Stimulated activated CD8-positive, alpha-beta memory T cell treated with anti-CD3 and anti-CD28 coated beads, Interleukin-4, amount 100 ng/mL, for 4 hours (primary cell): ENCODE measurements at places on chromosomes 4 and X.

DNA sequence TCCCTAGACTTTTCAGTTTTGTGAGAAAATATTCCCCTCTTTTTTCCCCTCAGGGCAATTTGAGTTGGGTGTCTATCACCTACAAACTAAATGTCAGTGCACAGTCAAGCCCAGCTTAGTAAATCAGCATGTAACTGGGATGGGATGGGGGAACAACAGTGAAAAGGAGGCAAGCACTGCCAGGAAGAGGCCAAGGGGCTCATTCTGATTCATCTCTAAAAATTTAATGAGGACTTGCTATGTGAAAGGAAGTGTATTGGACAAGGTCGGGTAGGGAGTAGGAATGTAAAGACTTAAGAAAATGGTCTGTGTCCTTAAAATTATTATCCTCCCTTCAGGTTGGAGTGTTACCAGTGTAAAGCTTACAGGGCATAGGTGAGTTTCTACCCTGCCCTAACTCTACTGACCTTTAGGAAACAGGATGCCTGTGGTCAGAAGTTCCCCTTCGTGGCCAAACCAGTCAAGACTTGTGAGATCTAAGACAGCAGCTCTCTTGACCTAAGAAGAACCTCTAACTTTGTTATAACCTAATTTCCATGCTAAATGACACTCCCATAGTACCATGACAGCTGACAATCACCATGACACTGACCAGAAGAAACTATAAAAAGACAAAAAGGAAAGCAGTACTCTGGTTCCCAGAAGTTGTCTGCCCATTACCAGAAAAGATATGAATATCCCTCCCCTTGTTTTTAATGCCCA is 194.4 kb upstream of the LDB2 start:
- DNase-seq: no peak

GRCh38 chr4:86122404-86122803 is 237.4 kb downstream of the MAPK10 start:
- DNase-seq: no peak

DNA sequence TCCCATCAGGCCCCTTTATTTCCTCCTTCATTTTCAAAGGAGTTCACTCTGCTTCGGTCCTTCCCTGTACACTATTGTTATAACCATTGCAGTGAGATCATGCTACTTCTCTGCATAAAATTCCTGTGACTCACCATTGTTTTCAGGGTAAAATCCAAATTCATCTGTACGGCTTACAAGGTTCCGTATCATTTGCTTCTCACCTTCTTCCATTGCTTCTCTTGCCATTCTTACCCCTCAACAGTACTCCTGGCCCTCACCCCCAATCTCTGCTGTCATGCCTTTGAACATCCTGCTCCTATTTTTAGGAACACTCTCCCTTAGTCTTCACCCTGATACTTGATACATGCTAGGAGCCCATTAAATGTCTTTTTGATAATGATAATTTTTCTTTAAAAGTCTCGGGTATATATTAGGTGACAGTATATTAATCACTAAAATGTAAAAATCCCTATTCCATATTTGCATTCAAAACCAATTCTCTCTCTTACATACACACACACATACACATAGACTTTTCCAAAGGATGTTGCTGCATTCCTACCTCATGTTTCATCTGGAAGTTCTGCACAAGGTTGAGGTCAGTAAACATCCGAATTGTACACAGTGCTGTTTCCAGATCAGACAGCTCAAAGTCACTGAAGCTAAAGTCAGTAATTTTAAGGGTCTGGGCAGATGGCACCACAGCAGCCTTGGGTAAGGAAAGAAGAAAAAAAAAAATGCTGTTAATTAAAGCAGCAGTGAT is 103.4 kb downstream of the PDE5A start:
- DNase-seq: no peak

DNA sequence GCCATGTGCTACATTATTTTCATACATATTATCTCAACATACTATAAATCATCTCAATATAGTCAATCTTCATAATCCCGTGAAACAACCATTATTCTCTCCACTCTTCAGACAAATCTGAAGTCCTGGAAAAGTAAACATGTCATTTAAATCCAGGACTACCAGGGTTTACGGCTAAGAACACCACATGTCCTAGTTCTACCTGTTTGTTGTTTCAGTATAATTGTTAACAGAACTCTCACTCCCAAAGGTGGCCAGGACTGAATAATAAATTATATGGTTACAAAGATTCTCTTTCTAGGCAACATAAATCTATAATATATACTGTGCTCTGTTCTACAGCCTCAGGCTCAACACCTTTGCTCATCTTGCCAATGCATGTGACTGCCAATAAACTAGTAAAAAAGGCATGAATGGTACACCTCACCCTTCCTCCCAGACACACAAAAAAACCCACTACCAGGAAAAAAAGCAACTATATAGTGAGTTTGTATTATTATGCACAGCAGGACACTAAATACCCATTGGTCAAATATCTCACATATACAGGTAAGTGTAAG is 20.1 kb downstream of the EIF4E start:
- no peak for DNase-seq

DNA sequence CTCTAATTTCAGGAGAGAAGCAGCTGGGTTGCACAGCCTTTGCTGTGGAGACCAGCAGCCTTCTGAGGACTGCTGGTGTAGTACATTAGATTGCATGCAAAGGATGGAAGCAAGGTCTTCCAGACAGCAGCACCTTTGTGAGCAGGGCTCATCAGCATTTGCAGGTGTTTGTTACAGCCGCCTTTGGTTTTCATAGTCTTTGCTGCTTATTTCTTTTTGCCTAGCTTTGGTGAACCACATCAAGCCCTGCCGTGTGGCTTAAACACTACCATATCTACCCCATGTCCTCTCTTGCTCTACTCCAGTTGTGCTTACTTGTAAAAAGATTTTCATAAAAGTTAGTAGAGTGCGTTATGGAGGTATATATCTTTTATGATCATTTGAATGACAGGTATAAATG is 57.5 kb downstream of the MTM1 start:
- no peak for DNase-seq

- no peak for DNase-seq
Observed at GRCh38 chrX:127568691-127569090, 483.5 kb downstream of the ACTRT1 start.

- DNase-seq: no peak
Observed at GRCh38 chr4:113952452-113953029, 26.9 kb downstream of the ARSJ start.

- DNase-seq: no peak
Observed at GRCh38 chr4:38662522-38663089, 1.4 kb upstream of the KLF3 start.

- DNase-seq: no peak
Observed at GRCh38 chr4:152245680-152246079, 290.2 kb downstream of the FBXW7 start.

GRCh38 chr4:40309250-40309774 is 25.8 kb upstream of the CHRNA9 start:
- peak; percentile 92 for DNase-seq

DNA sequence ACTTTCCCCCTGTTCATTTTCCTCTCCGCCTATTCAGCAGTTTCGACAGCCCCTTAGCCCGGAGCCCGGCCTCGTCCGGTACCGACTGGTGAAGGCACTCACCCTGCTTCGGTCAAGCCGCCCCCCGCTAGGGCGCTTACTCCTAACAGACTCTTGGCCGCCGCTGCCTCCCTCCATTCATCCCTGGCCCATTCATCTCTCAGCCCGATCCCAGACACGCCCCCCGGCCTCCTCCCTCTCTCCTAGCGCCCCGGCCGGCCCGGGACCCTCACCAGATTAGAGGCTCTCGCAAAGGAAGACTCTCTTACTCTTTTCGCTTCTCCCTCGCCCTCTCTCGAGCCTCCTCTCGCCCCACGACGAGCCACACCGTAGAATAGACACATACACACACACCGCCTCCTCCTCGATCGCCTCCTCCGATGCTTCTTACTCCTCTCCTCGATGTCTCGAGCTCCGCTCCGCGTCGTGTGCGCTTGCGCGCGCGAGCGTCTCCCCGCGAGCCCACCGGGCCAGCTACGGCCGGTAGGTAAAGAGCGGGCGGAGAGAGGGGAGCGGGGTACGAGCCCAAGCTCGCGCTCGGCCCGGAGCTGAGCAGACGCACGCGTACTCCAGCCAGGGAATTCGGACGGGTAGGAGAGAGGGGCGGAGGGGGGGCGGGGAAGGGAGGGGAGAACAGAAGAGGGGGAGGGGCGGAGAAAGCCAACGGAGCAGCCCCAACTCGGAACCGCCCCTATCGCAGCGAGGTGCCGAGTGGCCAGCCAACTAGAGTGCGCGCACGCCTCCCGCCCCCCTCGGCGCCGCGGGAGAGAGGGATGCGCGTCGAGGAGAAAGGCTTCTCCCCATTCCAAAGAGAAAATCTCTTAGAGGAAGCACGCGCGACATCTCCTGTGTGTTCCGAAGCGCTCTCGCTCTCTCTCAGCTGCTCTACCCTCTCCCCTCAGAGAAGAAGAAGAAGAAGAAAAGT is at the start of gene WNK3:
Gene WNK3, minus strand, starts transcription at position 633 of the 964 bp plus-strand sequence.
- no peak for DNase-seq

- no peak for DNase-seq
Observed at GRCh38 chrX:69032601-69033000, 132.7 kb downstream of the PJA1 start.

- DNase-seq: no peak
Observed at GRCh38 chr4:119165767-119166166, 30.1 kb downstream of the MYOZ2 start.

DNA sequence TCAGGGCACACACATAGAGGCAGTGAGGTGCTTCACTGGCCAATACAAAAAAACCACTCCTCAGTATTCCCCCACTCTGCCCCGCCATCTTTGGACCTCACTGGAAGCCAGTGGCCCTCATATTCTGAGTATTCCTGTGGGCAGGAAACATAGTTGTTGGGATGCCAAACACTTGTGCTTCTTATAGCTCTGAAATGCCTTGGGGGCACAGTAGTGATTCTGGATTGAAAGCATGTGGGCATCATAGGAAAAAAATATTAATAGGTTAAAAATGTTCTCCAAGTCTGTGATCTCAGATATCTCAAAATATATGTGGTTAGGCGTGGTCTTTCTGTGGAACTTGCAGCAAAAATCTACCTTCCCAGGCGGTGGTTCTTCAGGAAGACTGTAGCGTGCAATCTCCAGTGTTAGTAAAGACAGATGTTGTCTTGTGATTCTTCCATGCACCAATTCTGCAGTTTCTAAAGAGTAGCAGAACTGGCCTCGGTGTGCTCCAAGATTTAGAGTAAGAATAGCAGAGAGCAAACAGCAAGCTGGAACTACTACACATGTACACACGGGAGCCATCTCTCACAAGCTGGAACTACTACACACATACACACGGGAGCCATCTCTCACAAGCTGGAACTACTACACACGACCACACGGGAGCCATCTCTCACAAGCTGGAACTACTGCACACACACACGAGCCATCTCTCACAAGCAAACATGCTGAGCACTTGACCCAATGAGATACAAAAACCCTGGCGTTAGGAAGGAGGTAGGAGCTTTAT is 8.0 kb upstream of the TENM3 start:
- DNase-seq: no peak

GRCh38 chrX:151741606-151742005 is 7.1 kb downstream of the CNGA2 start:
- no peak for DNase-seq

- DNase-seq: no peak
Observed at GRCh38 chrX:46670316-46670715, 88.6 kb downstream of the SLC9A7 start.

- DNase-seq: no peak
Observed at GRCh38 chrX:84044051-84044450, 143.9 kb downstream of the RPS6KA6 start.

GRCh38 chrX:52995135-52995986 is 37.0 kb upstream of the FAM156A start:
- DNase-seq: peak; percentile 84

GRCh38 chrX:1582686-1583437 is 8.5 kb upstream of the AKAP17A start:
- no peak for DNase-seq

- DNase-seq: no peak
Observed at GRCh38 chr4:186204103-186204559, 12.8 kb downstream of the CYP4V2 start.

DNA sequence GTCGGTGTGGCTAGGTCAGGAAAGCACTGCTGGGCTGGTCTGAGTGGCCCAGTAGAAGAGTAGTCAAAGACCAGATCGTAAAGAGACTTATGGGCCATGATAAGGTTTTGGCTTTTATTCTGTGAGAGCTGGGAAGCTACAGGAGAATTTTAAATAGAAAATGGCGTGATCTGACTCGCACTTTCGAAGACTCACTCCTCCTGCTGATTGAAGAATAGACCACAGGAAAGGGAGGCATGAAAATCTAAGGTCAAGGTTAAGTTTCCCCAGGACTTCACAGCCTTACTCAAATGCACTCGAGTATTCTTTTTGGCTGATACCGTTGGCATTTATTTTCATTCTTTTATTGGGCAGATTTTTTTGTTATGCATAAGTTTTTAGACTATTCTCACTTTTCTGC is 231.4 kb upstream of the ANKRD50 start:
- no peak for DNase-seq

DNA sequence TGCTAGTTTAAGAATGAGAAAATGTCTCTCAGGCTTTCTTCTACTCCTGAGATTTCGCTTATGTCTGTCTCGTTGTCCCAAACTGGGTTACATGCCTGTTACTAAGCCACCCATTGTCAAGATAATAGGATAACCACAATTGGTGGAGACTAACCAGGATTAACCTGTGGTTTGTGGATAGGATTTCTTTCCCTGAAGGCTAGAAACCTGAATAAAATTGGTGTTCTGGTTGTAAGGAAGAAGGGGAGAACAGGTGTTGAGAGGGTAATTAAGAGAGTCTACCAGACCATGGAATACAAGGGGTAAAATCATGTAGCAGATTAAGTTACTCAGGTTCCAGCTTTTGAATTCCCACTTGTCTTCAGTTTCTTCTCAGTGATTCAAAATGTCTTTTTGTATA is 225.4 kb downstream of the CPE start:
- no peak for DNase-seq

DNA sequence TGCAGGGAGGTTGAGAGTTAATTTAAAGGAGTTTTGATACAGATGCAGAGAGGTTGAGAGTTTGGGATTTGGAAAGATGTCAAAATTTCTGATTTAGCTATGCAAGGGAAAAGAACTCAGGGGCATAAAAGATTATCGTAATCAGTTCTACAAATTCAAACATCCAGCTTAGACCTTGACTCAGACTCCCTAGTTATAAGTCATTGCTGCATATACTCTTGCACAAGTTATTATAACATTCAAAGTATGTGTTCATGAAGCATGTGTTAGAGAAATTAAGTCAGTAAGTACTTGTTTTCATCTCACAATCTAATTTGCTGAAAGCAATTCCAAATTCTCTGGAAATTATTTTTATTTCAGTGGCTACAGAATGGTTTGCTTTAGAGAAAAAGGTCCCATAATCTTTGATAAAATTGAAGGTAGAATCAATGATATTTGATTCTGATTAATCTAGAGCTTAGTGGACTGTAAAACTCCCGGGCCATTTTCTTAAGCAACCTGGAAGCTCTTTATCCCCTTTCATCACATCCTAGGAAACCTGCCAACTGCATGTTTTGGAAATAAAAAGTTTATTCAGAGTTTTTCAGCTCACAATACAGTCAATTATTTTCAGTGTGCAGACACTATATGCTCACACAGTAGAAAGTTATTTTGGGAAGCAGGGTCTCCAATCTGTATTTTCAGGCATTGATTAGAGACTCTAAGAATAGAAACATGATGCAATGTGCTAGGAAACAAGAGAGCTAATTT is 132.9 kb upstream of the SPANXC start:
- DNase-seq: no peak
